Karpas-422 (cell line): ENCODE measurements at places on chromosomes 13 and 19.

DNA sequence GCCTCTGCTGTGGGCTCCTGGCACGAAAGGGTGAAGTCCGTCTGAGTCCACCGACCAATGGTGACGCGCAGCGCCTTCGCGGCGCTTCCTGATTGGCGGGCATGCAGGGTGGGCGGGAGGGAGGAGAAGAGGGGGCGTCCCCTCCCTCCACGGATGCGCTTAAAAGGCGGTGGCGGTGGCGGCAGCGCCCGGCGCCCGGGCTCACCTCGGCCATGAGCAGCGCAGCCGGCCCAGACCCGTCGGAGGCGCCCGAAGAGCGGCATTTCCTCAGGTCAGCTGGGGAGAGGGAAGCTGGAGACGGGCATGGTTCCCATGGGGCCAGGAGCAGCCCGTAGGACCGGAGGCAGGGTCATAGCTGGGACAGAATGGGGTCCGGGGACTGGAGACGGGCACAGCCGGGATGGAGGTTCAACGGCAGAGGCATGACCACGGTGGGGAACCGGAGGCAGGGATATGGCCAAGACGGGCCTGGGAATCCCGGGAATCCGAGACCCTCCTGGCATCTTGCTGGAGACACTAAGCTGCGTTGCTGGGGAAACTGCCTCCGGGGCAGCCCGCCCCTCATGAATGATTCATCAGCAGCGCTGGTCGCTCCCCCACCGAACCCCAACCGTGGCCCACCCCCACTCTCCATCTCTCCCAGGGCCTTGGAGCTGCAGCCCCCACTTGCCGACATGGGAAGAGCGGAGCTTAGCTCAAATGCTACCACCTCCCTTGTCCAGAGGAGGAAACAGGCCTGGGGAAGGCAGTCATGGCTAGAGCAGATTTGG lies at the start of gene YJEFN3:
Gene YJEFN3, plus strand, starts transcription at position 191 of the 770 bp plus-strand sequence. Its CDS starts 22 bp downstream, at position 213.
- DNase-seq, result no peak

DNA sequence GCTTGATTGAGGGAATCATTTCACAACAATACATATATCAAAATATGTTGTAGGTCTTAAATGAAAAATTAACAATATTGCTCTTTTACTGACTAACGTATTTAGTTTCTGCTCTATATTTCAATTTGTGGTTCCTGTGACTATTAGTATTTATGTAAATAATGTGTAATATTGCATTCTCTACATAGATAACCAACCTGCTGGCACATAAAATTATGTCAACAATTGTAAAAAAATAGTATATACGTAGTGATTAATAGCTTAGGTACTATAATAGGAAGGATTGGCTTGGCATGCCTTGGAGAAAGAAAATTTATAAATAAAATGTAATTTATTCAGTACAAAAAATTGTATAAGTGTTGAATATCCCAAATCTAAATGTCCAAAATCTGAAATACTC lies 1336.1 kb downstream of the PCDH9 start:
- DNase-seq, result no peak

- DNase-seq, result no peak
Measured at GRCh38 chr13:41706152-41706551, 248.8 kb downstream of the RGCC start.

DNA sequence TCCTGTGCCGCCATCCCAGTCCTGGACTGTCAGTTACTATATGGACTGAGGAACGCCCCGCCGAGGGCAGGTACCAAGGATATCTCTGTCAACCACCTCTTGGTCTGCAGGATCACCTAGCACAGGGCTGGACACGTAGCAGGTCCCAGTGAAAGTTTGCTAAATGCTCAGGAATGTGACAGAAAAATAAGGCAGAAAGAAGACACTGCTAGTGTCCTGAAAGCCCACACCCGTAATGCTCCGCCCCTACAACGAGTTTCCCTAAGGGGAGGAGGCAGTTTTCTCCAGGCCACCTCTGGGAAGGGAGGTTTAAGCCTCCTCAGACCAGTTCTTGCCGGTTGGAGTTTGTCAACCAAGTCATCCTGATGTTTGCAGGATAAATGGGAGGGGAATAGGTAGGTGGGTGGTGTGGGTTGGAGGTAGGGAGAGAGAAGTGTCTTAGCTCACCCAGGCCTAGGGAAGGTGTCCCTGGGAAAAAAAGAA lies 1.7 kb upstream of the SERTAD3 start:
- DNase-seq, result no peak

GRCh38 chr19:13396250-13397080 lies 109.8 kb downstream of the CACNA1A start:
- peak; percentile 76 for DNase-seq

GRCh38 chr19:801861-802497 lies 4.7 kb downstream of the PTBP1 start:
- DNase-seq, result no peak

- DNase-seq, result no peak
Measured at GRCh38 chr19:7266832-7267231, 27.4 kb downstream of the INSR start.

- no peak for DNase-seq
Measured at GRCh38 chr19:2360833-2361232, 768 bp downstream of the TMPRSS9 start.

- no peak for DNase-seq
Measured at GRCh38 chr19:3607303-3608078, 816 bp upstream of the TBXA2R start.

GRCh38 chr19:44818466-44819031 lies 9.6 kb downstream of the BCAM start:
- DNase-seq, result no peak

- peak; percentile 73 for DNase-seq
Measured at GRCh38 chr13:20702915-20703779, at the start of gene IL17D. TSS of gene IL17D (plus strand) at chr13:20703699. CDS start at chr13:20704002, 303 bp downstream.

DNA sequence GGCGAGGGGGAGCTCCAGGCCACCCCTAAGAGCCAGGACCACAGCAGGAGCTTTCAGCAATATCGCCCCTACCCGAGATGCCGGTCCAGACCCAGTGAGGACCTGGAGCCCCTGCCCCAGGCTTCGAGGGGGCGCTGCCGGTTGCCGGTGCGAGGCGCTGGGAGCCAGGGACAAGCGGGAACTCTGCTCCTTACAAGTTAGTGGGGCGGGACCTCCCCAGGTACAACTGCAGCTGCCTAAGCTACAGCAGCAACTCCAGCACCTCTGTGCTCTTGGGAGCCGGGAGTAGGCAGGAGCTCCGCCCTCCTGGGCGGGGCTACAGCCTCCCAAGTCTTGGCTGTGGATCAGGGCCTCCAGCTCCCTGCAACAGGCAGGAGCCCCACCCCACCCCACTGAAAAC lies 15.2 kb upstream of the TSC22D1 start:
- DNase-seq, result no peak

GRCh38 chr13:99986741-99987140 lies 5.2 kb downstream of the ZIC2 start:
- DNase-seq, result no peak

DNA sequence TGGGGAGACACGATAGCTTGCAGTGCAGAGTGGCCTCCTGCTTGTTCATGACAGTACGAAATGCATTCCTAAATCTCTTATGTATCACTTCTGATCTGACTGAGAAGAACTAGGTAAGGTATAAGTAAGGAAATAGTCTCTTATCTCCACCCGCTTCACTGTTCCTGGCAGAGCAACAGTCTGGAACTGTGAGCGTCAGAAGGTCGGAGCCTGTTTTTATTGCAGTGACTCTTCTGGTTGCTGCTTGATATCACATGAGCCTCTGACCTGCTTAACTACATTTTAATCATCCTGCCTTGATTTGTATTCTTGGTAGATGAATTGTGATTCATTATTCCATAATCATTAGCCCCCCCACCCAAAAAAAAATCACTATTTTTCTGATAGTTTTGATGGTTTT lies 69.0 kb downstream of the COL4A2 start:
- no peak for DNase-seq

GRCh38 chr19:36113894-36114720 lies 568 bp downstream of the POLR2I start:
- DNase-seq, result peak; percentile 73

- DNase-seq, result no peak
Measured at GRCh38 chr19:50514346-50515167, 844 bp upstream of the ASPDH start.

DNA sequence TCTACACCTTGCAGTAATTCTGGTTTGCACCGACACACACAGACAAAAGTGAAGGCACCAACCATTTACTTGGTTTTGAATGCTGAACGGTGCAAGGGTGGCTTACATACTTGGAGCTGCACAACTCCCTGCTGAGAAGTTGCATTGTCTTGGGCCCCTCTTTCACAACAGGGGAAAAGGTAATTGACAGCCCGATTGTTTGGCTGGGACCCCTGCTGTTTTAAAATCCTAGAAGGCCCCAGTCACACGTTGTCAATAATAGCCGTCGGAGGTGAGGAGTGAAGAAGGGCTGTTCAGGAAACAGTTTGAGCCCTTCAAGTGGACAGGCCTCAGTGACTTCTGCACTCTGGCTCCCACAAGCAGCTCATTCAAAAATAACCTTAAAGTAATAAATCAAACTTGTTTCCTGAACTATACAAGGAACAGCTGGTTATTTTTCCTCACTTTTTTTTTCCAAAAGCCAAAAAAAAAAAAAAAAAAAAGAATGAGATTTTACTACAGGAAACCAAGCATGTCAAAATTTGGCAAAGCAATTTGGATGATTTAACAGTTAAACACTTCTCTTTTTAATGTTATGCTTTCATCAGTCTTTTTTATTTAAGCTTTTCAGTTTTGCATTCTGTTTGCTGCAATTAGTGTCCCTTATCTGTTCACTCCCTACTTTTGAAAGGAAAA lies 19.0 kb upstream of the SPRY2 start:
- DNase-seq, result no peak

DNA sequence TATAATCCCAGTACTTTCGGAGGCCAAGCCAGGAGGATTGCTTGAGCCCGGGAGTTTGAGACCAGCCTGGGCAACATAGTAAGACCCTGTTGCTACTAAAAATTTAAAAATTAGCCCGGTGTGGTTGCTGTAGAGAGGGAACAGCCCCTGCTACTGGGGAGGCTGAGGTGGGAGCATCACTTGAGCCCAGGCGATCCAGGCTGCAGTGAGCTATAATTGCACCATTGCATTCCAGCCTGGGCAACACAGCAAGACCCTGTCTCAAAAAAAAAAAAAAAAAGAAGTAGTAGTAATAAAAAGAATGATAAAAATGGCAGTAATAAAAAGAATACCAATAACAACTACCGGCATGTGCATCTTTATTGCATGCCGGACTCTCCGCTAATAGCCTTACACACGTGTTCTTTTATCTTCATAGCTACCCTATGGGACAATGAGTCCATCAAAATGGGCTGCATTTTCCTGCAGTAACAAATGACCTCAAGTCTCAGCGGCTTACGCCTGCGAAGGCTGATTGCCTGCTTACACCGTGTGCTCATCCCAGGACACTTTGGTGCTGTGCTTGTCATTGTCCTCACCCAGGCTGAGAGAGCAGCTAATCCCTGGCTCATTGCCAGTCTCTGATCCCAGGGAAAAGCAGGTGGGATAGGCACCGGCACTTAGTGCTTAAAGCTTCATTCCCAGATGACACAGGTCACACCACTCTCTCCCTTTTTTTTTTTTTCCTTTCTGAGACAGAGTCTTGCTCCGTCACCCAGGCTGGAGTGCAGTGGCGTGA lies 14.4 kb upstream of the SYCN start:
- no peak for DNase-seq

- no peak for DNase-seq
Measured at GRCh38 chr13:41306271-41307145, 4.6 kb upstream of the NAA16 start.

DNA sequence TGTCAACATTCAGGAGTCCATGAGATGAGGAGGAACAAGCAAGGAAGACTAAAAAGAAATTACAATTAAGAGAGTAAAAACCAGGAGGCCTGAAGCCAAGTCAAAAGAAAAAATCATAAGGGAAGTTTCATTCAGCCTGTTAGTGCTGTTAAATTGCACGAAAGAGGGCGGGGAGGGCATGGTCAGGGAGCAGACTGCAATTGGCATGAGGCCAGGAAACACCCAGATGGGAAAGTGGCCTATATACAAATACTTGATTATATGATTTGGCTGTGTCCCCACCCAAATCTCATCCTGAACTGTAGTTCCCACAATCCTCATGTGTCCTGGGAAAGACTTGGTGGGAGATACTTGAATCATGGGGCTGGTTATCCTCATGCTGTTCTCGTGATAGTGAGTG lies 43.9 kb downstream of the TNFSF13B start:
- DNase-seq, result no peak

GRCh38 chr13:110470272-110471009 lies 91.1 kb downstream of the RAB20 start:
- DNase-seq, result no peak

DNA sequence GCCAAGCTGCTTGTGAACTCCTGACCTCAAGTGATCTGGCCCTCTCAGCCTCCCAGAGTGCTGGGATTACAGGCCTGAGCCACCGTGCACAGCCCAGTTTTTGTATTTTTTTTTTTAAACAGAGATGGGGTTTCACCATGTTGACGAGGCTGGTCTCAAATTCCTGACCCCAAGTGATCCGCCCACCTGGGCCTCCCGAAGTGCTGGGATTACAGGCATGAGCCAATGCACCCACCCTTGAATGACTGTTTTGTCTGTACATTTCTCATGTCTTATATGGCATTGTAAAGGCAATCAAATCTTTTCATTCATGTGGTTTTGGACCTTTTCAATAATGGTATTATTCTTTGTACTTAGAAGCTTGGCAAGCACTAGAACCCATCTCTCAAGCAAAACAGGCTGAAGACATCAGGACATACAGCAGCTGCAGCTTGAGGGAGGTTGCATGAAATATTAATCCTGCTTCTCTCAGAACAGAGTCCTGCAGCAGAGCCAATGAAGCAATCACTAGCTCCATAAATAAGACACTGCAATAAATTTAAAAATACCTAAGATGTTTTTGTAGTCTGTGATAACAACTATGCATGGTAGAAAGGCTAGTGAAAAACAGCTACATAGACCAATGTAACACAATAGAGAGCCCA lies 209.9 kb downstream of the TUBA3C start:
- no peak for DNase-seq

- DNase-seq, result no peak
Measured at GRCh38 chr13:28137596-28137995, 749 bp upstream of the PAN3 start.

- DNase-seq, result no peak
Measured at GRCh38 chr19:28485292-28485691, 727.7 kb downstream of the UQCRFS1 start.

DNA sequence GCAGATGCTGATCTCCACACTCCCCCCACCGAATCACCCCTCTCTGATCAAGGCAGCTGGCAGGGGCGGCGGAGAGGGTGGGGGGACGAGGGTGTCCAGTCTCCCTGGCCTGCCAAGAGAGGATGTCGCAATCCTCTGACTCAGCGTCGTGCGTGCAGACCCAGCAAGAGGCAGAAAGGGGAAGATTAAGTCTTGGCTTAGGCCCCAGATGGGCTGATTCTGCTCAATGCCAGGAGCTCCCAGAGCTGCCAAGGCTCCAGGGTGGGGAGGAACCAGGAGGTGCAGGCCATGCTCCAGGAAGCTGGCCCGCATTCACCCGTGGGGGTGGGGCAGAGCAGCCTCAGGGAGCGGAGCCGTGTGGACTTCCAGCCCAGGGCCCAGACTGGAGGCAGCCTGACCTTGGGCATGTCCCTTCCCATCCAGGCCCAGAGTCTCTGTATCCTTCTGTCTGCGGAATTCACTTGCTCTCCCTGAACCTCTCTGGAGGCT lies 6.6 kb upstream of the BCL3 start:
- no peak for DNase-seq

DNA sequence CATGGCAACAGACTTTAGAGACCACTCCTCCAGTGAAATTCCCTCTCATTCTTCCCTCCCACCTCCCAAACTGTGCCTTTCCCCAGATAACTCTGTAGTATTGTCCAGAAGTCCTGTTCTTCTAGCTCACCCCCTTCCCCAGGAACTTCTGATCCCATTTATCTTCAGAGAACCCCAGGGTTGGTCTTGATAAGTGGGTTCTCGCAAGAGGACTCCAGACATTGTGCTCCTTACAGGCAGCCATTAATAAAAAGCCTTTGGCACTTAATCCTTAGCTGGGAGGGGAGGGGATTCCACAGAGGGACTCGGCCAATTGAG lies 1.9 kb downstream of the LTBP4 start:
- DNase-seq, result no peak
